ENCODE measurements at places on chromosomes 4 and X. TPM values are rescaled to one million over a fixed set of nuclear protein-coding genes. Genes with fewer than 3 reads are reported as not detected.

DNA sequence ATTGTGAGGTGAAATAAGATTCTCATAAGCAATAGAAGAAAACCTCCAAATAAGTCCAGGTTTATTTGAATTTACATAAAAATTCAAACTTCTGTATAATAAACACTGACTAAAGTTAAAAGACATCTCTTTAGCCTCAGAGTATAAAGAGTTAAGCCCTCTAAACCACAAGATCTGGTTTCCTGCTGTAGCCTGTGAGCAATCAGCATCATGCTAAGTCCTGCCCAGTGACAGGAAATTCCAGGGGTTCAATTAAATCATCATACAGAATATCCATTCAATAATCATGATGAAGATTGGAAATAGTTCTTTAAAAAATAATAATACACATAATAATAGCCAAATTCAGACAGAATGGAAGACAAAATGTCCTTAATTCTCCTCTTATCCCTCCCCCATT is 139.2 kb upstream of the DGKK start:
- no peak for DNase-seq

DNA sequence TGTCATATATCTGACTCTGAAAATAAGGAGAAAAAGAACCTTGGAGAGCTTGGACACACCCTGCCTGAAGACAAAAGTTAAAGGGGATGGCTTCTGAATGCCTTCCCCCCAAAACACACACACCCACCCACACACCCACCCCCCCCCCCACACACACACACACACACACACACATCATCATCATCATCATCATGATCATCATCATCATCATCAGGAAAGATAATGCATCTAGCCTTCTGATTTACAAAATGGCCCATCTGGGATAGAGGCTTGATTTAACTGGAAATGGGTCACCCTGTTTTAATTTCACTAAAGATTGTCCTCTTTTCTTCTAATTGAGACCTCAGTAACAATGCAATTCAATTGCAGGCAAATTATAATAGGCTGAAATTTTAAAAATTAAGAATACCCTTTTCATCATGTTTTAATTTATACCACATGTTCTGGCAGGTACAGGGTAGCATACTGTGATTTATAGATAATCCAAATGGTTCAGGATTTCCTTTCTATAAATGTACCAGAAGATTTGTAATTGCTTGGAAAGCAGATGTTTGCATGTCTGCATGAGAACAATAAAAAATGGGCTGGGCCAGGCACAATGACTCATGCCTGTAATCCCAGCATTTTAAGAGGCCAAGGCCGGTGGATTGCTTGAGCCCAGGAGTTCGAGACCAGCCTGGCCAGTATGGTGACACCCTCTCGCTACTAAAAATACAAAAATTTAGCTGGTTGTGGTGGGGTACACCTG is 56.5 kb downstream of the TRIM2 start:
- DNase-seq, result no peak

The DGKK gene
- polyA plus RNA-seq, result 0.08 TPM

The MAGEA3 gene
- polyA plus RNA-seq, result not detected

The C4orf46 gene
- polyA plus RNA-seq, result 5.4 TPM

The TRIM60 gene
- not detected for polyA plus RNA-seq

DNA sequence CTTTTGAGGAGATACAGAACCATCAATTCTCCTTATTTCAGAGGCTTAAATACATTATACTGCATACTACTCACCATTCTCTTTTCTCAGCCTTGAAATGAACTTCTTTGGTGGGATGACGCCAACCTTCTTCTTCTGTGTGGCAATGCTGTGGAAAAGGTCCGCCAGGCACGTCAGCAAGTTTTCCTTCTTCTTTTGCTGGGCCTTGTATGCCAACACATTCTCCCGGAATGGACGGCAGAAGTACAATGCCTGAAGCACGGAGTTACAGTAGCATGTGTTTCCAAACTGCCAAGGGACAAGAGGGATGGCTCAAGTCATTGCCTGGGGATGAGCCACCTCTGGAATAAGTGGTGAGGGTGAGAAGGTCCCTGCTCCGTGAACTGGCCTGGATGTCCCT is 31.2 kb downstream of the USP46 start:
- DNase-seq, result no peak

DNA sequence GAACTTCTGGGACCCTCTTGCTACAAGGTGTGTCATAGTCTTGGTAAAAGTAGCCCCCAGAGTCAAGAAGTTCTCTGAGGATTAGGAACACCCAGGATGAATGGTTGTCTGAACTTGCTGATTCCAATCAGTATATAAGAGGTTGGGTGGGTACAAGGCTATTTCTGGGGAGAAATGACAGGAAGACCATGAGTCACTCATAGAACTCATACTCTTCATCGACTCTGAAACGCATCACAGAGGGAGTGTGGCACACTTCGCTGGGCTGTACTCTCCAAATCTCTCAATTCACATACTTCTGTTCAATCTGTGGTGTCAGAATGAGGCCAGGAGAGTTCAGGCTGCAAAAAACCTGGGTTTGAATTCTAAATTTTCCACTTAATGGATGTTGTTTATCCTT is 193.2 kb upstream of the LEF1 start:
- DNase-seq, result no peak

The TBC1D19 gene
- polyA plus RNA-seq, result 7.2 TPM

The HS3ST1 gene
- polyA plus RNA-seq, result 15.8 TPM

The DUSP21 gene
- not detected for polyA plus RNA-seq

- DNase-seq, result no peak
These were observed 63.0 kb downstream of the PRSS12 start for GRCh38 chr4:118289794-118290193.

GRCh38 chr4:53937918-53938317 is 126.5 kb downstream of the CHIC2 start:
- DNase-seq, result no peak

GRCh38 chr4:36274158-36274557 is 7.3 kb upstream of the DTHD1 start:
- no peak for DNase-seq

The MAGED4 gene
- polyA plus RNA-seq, result 9.3 TPM

DNA sequence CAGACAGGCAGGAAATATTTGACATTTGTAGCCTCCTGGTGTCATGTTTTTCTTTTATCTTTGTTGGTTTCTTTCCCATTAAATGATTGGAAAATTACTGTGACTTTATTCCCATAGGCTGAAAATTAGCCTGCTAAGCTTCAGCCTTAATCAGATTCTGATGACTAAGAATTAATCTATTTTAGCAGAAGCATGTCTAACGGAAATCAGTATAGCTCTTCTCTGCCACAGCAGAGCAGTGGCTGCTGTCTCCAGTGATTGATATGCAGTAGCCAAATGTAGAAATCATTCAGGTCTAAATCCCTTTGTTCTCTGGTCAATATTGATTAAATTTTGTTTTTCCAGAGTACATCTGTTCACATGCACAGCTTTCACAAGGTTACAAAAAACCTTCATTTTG is 199.3 kb downstream of the GC start:
- no peak for DNase-seq

DNA sequence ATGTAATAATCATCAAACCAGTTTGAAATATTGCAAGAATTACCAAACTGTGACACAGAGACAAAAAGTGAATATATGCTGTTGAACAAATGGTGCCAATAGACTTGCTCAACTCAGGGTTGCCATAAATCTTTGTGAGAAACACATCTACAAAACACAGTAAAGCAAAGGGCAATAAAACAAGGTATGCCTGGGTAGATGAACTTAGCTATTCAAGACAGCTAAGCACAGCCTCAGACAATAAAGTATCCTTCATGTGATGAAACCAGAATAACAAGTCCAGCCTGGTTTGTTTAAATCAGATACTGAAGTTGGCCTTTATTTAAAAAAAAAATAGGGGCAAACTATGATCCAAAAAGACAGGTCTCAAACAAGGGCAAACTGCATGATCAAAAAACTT is 19.2 kb downstream of the LAMTOR3 start:
- DNase-seq, result peak; percentile 43

The CXorf49 gene
- polyA plus RNA-seq, result not detected

GRCh38 chr4:84492737-84493091 is 6.4 kb downstream of the NKX6-1 start:
- DNase-seq, result no peak

The TSPAN5 gene
- 10.9 TPM for polyA plus RNA-seq

GRCh38 chr4:151671541-151672059 is 89.2 kb downstream of the GATB start:
- DNase-seq, result no peak

GRCh38 chr4:39526765-39527295 is 409 bp downstream of the UGDH start:
- no peak for DNase-seq

DNA sequence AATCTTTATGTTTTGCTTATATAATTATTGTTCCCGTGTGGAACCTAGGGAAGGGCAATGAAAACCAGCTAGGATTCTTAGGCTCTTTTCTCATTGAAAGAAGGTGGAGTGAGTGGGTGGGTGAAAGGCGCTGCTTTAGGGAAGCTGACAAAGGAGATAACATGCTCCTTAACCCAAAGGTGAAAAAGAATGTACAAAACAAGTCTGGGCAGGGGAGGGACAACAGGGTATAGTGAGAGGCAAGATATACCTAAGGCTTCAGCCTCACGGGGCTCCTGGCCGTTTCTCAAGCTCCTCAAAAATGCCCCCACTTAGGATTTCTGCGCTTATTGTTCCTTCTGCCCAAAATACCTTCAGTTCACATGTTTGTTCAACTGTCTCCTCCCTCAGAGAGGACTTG is 1.8 kb downstream of the SH2D1A start:
- no peak for DNase-seq

GRCh38 chr4:40307627-40308497 is 27.3 kb upstream of the CHRNA9 start:
- no peak for DNase-seq

The ZIC3 gene
- polyA plus RNA-seq, result not detected

The DNASE1L1 gene
- polyA plus RNA-seq, result 22.3 TPM

The TIGD4 gene
- polyA plus RNA-seq, result 0.20 TPM

DNA sequence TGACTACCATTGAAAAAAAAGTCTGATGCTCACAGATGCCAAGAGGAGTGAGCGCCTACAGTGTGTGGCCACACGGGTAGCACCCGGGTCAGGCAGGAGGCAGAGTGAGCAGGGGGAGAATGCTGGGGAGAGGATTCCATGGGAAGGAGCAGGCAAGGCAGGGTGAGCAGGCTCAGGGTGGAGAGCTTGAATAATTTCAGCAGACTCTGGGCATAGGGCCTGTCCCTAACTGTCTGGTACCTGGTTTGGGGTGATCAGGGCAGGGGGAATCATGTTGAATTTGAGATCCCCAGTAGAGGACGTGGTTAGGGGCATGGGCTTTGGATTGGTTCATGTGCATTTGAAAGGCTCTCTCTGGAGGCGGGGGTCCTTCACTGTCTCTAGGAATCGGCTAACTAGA is 51.2 kb upstream of the TLR3 start:
- no peak for DNase-seq

The ADAMTS3 gene
- 1.5 TPM for polyA plus RNA-seq

- peak; percentile 14 for DNase-seq
These were observed 395.0 kb downstream of the DTHD1 start for GRCh38 chr4:36676139-36677050.

GRCh38 chr4:143109376-143109775 is 75.3 kb upstream of the USP38 start:
- no peak for DNase-seq
